Stimulated activated CD8-positive, alpha-beta memory T cell treated with anti-CD3 and anti-CD28 coated beads, Interleukin-4, amount 100 ng/mL, for 4 hours (primary cell): ENCODE measurements at places on chromosomes 6 and 20.

DNA sequence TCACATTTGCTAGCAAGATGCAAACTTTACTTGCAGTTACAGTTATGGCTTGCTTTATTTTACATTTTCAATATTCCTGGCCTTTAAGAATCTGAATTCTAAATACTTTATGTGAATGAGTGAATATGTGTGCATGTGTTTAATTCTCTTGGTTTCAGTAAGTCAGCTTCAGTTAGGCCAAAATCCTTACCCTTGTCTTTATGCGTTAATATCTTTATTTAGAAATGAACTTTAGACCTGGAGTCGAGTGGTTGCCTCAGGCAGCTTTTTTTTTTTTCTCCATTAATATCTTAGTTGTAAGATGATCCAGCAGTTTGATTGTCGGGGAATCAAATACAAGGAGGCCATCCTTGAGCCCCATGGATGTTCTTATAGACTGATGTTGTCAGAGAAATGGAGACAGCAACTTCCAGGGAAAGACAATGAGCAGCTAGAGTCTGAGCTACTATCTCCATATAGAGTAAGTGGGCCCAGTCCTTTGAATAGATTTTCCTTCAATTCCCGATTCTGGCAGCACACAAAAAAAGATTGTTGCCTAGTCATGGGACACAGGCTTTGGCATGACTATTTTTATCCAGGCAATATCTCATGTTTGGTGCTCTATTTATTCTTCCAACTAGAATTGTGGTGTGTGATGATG, 398.0 kb downstream of the DHX35 start:
- DNase-seq, result no peak

DNA sequence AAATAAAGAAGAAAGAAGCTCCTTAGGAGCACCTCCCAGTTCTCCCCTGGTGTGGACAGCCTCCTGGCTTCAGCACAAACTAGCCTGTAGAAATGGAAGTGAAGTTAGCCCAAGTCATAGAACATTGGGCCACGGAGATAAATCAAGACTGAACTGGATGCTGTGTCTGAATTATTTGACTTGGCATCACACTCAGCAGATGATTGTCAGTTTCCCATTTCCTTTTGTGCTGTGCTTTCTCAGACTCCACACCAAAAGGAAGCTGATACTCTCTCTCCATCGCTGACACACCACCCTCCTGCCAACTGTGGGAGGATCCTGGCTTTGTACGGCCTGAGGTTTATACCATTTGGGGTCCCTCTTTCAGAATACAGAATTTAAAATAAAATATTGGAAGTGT, 209.8 kb downstream of the TFAP2A start:
- DNase-seq, result no peak

GRCh38 chr6:105161421-105161820, 18.4 kb downstream of the POPDC3 start:
- no peak for DNase-seq

- DNase-seq, result no peak
Measured at GRCh38 chr6:163720460-163721235, 306.1 kb downstream of the QKI start.

- no peak for DNase-seq
Measured at GRCh38 chr6:150894935-150895552, 29.5 kb downstream of the MTHFD1L start.

DNA sequence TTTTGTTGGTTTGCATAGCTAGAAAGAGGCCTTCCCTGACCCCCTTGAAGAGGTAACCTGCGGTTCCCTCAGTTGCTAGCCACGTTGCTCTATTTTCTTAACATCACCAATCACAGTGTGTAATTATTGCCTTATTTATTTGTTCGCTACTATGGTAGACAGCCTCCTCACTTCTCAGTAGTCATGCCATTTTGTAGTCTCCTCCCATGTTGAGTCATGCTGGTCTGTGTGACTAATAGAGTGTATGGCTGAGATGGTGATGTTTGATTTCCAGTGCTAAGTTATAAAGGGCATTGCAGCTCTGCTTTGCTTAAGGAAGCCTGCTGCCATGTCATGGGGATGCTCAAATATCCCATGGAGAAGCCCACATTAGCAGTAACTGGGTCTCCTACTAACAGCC, 236.6 kb upstream of the CHD6 start:
- no peak for DNase-seq

GRCh38 chr6:99338188-99338587, 11.3 kb downstream of the FAXC start:
- DNase-seq, result no peak

GRCh38 chr20:10419550-10420133, 14.4 kb downstream of the MKKS start:
- DNase-seq, result no peak

GRCh38 chr20:63748070-63748933, 8.7 kb downstream of the SLC2A4RG start:
- DNase-seq, result no peak

DNA sequence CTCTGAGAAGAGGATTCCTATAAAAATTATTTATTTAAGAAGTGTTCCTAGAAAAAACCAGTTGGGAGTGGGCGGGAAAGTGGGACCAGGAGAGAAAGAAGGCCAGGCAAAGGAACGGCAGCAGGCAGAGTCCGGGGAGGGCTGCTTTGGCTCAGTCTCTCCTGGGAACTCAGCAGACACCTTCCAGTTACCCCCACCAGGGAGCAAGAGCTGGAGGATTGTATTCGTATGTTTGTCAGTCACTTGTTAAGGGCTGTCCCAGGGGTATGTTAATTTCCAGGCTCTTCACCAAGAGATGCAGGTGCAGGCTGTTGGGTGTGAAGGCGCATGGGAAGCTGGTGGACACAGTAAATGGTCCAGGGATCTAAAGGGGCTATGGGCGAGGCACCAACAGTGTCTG, 53.0 kb upstream of the CHD6 start:
- DNase-seq, result no peak

- DNase-seq, result no peak
Measured at GRCh38 chr6:166487148-166487547, 99.3 kb downstream of the RAMACL start.

GRCh38 chr6:45758787-45759471, 256.7 kb downstream of the CLIC5 start:
- no peak for DNase-seq

DNA sequence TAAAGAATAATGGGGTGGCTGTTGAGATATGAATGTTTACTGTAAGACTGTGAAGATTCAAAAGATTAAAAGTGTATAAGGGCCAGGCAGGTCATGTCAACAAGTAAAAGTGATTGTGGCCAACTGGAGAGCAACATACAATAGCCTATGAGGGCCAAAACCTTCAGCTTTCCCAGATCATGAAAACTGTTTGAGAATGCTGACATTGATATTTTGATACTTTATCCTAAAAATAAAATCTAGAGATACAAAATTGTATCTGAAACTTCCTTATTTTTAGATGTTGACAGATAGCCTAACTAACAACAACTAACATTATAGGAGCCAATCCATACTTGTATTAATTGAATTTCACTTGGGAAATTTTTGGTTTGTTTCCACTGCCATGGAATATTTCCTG, 70.3 kb upstream of the PAK5 start:
- no peak for DNase-seq

DNA sequence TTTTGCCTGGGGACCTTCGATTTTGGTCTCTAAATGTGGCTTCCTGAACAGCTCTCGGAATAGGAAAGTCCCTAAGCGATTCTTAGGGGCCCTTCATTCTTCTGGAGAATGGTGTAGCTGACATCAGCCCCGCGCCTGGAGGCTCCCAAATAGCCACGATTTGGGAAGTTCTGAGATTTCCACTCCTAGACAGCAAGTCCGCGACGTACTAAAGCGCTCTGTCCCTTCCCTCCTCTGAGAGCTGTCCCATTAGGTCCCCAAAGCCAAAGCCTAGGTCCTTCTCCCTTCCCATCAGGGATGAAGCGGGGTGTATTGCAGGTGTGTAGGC, 756 bp downstream of the MOXD1 start:
- DNase-seq, result no peak

DNA sequence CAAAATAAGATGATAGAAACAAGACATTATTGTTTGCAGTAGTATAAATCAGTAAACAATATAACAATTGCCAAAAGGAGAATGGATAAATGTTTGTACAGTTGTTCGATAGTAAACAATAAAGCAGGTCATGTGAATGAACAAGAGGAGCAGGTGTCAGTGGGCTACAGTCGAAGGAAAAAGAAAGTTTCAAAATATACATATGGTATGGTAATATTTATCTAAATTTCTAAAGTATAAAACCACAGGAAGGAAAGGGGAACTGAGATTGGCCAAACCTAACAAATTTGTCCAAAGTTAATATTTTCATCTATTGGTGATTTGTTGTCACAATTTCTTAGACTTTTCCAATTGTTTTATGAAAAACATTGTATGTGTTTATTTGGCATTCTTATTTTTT, 110.9 kb downstream of the SH3BGRL2 start:
- no peak for DNase-seq

- peak; percentile 32 for DNase-seq
Measured at GRCh38 chr20:46174469-46175126, 56.5 kb downstream of the CD40 start.

DNA sequence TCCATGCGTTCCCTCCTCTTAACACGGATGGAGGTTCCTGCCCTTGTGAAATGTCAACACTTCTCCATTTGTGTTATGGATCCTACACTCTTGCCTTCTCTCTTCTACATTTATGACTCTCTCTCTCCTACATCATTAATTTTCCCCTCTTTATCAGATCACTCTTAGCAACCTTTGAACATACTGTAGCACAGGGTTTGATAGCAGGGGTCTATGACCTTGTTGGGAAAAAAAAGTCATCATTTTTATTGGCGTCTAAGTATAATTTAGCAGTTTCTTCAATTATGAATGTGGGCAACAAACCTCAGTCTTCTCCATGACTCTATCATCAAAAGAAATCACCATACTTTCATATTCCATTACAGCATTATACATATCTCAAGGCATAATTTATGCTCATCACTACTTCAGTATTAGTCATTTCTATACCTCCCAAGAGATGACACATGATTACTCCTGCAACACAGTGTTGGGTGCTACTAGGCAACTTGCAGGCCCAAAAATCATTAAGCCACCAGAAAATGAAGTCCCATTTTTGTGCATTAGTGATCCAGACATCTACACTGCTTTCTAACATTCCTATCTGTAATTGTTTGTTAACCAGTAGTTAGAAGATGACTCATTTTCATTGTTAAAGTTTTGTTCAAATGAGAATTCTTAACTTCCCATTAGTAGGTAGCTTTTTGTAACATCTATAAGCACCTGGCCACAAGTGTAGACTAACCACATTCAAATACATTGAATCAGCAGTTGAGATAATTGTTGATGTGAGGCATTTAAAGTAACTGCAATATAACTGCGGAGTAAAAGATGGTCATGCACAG, 9.5 kb downstream of the CYP39A1 start:
- DNase-seq, result no peak

DNA sequence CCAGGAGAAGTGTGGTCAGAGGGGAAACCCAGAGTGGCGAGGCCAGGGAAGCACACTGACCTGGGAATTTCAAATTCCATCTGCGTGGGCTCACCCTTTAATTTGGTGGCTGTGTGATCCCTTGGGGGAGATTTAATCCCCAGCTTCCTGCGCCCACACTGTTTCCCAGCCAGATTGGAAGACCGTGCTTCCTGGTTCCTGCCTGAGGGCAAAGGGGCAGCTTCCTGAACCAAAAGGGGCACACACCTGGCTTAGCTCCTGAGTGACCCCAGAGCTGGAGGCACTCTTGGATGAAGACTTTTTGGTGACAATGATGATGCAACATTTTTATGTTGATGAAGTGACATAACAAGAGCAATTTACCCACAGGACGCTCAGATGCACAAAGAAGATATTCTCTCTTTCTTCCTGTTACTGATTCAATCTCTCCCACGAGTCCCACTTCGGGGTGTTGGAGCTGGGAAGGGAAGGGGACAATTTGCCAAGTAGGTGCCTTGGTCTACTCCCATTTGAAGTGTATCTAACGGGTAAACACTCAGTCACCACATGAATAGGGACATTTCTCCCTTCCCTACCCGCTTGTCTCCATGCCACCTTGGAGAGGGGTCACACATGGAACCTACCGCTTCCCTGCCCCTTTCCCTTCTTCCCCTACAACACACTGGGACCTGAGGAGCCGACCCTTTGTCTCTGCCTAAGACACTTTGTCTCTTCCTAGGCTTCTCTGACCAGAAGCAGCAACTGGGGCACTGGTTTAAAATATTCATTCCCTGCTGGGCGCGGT, 28.6 kb upstream of the CDKN1A start:
- no peak for DNase-seq

DNA sequence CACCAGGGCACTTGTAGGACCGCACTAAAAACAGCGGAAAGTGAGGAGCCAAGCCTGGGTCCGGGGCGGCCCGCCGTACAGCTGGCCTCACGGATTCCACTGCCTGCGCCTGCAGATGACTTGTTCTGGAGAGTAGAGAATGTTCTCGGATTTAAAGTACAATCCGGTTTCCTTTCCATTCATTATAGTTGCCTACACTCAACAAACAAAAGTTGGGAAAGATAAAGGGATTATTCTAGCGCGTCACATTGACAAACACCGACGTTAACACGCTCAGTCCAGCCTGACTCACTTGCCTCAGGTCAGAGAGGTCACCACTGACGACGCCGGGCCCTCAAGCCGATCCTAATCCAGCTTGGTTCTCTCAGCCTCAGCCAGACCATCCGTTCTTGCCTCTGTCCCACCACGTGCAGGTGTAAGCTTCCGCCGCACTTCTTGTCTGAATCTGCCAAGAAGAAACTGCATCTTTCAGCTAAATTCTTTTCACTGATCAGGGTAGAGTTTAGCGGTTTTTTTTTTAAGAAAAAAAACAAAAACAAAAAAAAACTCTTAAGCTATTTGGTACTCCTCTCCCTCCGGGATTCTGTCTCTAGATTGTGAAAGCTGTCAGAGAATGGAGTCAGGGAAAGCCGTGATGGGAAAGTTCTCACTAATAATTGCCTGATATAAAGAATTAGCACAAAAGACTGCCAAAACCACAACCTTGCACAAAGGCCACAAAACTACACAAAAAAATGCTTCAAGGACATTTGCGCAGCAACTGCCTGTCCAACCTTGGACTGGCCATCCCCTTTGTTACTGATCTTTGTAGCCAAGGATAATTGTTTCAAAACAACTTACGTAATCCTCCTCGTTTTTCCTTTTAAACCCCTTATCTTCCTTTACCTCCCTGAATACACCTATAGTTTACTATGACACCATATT, 1.1 kb upstream of the PHF10 start:
- DNase-seq, result no peak

GRCh38 chr6:13716225-13716954, 4.8 kb upstream of the RANBP9 start:
- DNase-seq, result no peak

GRCh38 chr20:63653041-63653973, at the start of gene STMN3:
STMN3 (minus strand) TSS chr20:63653424; CDS start chr20:63653345, 79 bp downstream.
- no peak for DNase-seq

DNA sequence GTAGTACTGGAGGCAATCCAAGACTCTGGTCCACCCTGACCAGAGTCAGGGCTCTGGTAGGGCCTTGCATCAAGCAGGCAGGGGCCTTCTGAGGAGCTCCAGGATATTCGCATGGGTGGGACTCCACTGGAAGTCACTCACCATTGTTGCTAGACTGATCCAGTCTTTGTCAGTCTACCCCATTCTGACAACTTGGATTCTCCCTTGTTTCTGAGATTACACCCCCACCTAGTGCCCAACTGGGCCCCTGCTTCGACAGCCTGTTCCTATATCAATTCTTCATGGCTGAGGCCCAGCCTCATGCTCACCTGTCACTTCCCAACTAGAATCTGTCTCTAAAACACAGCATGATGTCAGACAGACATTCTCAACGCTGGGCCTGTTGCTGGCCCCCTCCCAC, 5.2 kb downstream of the SLC35D3 start:
- DNase-seq, result no peak
